ENCODE measurements at places on chromosomes 2 and 18.

- DNase-seq = no peak
These were observed 93.8 kb downstream of the SCG2 start for GRCh38 chr2:223508372-223508771.

GRCh38 chr18:10482985-10483949 is 28.8 kb downstream of the APCDD1 start:
- DNase-seq = no peak

DNA sequence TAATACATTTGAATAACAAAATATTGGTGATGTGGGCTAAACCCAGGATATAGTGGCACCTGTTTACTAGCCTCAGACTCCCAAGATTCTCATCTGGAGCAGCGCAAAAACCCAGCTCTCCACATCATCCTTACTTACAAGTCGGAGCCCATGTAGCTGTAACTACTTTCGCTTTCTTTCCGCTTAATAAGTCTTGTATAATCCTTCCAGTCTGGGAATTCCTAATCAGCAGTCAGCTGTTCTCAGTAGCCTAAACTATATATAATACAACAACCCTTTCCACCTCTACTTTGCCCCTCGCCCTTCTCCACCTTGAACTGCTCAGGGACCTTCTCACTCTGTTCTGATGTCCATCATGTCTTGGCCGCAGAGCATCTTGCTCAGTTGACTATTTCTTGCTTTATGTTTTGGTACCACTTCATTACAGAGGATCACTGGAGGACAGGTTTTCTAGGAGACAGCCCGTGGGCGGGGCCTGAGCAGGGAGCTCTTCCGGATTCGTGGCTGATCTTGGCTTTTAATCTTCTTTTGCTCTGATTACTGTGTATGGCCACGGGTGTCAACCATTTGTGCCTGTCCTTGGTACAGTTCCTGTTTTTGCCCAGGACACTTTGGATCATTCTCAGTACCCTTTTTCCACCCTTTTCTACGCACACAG is 119.9 kb upstream of the SERTAD2 start:
- no peak for DNase-seq

DNA sequence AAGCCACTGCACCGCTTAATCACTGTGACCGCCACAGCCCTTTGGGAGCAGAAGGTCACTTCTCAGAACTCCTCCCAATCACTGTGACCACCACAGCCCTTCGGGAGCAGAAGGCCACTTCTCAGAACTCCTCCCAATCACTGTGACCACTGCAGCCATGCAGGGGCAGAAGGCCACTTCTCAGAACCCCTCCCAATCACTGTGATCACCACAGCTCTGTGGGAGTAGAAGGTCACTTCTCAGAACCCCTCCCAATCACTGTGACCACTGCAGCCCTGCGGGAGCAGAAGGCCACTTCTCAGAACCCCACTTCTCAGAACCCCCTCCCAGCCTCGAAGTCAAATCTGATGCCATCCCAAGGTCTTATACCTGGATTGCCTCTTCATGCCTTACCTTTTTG is 56.8 kb upstream of the DAPL1 start:
- no peak for DNase-seq

GRCh38 chr18:64956465-64956864 is 794.3 kb upstream of the CDH7 start:
- no peak for DNase-seq

DNA sequence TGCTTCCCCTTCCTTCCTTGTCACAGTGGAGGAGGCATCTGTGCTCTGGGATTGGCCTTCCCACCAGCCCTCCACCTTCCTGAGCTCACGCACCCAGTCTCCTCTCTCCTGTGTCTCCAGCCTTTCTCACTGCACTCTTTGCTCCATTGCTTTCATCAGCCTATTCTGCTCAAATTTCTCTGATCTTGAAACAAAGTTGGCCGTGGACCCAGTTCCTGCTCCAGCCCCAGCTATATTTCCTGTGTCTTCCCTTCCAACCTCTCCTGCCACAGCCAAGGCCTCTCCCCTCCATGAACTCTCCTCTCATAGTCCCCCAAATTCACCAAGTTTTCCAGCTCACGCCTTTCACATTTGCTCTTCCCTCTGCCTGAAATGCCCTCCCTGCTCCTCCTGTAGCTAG is 226.6 kb upstream of the AGAP1 start:
- no peak for DNase-seq

DNA sequence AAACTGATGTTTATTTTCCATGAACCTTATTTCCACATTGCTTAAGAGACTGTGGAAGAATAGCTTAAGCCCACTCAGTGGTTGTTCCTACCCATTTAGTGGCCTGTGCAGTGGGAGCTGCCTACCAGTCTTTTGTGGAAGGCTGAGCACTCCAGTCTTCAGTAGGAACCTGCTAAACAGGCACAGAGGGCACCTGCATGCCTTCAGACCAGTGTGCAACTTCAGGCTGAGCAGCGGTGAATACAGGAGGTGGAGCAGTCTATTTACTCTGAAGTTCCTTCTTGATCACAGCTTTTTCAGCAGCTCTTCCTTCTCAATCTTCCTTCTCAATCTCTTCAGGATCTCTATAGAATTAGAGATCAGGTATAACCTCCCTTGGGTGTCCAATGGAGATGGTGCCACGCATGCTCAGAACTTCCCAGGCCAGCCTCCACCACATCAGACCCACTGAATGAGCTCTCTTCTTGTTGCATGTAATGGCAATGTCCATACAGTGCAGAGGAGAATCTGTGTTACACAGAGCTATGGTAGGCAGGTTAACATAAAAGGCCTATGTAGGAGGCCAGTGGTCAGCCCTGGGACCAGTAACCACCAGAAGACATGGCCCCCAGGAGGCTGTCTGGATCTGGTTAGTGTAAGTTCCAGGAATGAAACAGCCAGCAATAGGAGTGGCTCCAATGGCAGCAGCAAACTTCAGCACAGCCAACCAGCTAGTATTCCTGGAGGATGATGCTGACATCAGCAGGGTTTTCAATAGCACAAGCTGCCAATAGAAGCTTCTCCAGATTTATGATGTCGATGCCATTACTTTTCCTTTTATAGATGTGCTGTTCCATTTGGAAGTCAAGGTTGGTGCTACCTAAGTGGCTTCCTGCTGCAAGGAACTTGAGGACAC is 47.9 kb upstream of the MAT2A start:
- DNase-seq = no peak

GRCh38 chr2:205680067-205680466 is 2.2 kb upstream of the NRP2 start:
- peak; percentile 47 for DNase-seq

DNA sequence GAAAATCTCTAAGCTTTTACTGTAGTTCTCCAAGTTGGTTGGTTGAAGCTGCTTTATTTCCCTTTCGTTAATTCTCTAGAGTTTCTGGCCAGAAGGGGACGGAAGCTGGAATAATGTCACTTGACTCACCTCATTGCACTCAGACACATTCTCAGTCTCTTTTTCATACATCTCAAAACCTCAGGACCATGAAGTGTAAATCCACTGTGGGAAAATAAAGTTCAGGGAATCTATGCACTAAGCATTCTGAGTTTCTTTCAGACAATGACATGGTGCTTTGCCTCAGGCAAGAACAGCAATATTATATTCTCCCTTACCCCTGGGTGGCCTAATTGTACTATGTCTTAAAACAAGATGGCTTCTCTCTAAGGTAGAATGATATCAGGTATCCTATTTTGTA is 167.8 kb downstream of the PRPF40A start:
- DNase-seq = no peak

DNA sequence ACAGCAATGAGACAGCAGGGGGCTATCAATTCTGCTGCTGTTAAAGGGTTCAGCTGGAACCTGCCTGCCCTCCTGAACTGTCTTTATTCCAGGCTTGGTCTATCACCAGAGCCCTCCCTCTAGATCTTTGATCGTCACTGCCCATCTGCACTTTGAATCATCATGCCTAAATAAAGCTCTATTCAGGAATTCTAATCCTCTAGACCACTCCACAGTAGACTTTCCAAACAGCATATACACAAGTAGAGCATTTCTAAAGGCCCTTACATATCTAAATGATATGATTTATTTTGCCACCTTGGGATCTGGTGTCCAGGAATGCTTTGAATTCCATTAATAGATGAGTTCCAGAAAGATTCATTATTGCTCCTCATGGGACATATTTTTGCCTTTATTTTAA is 542.1 kb upstream of the SYT4 start:
- DNase-seq = no peak

- DNase-seq = no peak
These were observed 41.0 kb downstream of the SP110 start for GRCh38 chr2:230178546-230179485.

DNA sequence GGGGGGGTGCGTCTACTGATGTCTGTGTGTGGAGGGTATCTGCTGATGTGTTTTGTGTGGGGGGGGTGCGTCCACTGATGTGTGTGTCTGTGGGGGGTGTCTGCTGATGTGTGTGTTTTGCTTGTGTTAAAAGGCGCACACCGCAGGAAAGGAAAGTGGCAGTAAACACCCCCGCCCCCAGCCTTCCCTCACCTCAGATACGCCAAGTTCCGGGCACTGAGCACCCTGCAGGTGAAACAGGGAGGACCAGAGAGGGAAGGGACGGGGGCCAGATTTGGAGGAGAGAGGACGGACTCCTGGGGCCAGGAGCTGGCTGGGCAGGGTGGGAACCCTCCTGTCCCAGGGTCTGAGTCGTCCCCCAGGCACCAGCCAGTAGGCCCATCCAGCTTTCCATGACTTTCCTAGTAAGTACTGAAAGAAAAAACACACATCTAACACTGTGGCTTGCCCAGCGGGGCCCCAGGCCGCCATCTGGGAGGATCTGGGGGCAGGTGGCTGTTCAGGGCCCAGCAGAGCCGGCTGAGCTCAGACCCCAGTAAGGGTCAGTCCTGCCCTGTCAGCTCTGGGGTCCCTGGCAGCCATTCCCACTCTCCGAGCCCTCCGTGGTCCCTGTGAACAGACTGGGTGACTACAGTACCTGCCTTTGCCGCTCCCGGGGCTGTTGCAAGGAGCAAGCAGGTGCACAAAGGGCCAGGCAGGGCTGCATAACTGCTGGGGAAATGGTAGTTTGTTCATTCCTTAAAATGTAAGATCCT is 126.9 kb downstream of the NFATC1 start:
- DNase-seq = no peak

DNA sequence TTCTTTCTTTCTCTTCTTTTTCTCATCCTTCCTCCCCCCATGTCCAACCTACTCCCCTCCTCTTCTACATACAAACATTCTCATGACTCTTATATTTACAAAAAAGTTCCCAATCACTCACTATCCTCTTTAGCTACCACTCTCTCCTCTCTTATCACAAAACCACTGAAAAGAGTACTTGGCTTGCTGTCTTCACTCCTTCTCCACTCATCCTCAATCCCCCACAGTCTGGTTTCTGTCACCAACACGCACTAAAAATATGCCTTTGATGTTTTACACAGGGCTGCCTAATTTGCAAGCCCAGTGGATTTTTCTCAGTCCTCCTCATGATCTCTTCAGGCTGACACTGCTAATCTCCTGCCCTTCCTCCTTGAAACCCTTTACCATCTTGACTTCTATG is 159.5 kb downstream of the TNS1 start:
- no peak for DNase-seq

- DNase-seq = no peak
These were observed 166.2 kb downstream of the TCF4 start for GRCh38 chr18:55421615-55422419.

- DNase-seq = no peak
These were observed 20.8 kb upstream of the KCNK3 start for GRCh38 chr2:26671691-26672090.

- DNase-seq = no peak
These were observed 102.2 kb upstream of the SERPINE2 start for GRCh38 chr2:224141304-224141703.

GRCh38 chr2:241329669-241330615 is 14.2 kb downstream of the SEPTIN2 start:
- DNase-seq = no peak

DNA sequence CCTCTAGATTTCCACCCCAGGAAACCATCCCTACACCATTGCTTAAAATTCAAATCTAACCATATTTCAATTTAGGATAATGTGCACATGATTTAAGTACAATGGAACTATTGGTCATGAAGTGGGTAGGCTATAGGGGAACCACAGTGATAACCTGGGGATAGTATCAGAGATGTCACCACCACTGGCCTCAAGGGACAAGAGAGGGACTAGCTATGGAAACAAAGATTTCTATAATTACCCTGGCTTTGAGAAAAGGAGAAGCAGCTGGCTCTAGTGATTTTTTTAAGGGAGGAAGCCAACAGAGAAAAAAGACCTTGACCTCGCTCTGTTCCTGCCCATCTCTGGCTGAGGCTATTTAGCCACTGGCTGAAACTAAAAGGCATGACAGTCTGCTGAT is 132.0 kb downstream of the MEP1B start:
- no peak for DNase-seq

- DNase-seq = no peak
These were observed 7.5 kb upstream of the SCLY start for GRCh38 chr2:238053191-238053776.

- no peak for DNase-seq
These were observed 10.1 kb upstream of the ATP8B1 start for GRCh38 chr18:57813245-57813644.

GRCh38 chr2:197205585-197206215 is 104.9 kb downstream of the ANKRD44 start:
- DNase-seq = no peak

GRCh38 chr2:85673716-85674375 is 5.8 kb upstream of the SFTPB start:
- DNase-seq = no peak

- no peak for DNase-seq
These were observed 153.5 kb downstream of the AGPS start for GRCh38 chr2:177545981-177546585.

DNA sequence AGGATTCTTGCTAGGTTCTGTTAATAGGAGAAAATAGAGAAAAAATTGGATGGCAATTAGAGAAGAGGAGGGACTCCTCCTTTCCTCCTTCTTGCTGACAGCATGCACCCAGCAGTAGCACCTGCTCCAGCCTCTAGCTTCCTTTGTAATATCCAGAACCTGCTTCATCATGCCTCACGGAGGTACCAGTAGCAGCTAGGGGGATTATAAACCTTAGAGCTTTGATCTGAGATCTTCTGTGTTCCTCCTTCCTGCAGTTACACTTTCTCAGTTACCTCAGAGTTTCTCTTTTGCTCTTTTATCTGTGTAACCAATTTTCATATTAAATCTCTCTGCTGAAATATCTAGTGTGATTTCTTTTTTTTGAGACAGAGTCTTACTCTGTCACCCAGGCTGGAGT is 16.6 kb downstream of the DPP4 start:
- DNase-seq = no peak

- no peak for DNase-seq
These were observed 151.0 kb upstream of the DAPL1 start for GRCh38 chr2:158644139-158644538.

DNA sequence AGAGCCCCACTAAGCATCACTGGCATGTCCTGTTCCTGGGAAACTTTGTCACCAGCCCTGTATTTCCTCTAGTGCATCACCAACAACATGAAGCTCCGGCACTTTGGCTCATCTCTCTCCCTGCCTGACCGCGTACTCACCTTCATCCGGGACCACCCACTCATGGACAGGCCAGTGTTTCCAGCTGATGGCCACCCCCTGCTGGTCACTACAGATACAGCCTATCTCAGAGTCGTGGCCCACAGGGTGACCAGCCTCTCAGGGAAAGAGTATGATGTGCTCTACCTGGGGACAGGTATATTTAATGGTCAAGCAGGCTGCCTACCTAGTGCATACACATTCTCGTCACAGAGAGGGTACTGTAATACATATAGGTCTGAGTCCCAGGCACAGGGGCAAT is 21.0 kb downstream of the SEMA4F start:
- DNase-seq = no peak
